ENCODE measurements at places on chromosomes 3 and 15.

DNA sequence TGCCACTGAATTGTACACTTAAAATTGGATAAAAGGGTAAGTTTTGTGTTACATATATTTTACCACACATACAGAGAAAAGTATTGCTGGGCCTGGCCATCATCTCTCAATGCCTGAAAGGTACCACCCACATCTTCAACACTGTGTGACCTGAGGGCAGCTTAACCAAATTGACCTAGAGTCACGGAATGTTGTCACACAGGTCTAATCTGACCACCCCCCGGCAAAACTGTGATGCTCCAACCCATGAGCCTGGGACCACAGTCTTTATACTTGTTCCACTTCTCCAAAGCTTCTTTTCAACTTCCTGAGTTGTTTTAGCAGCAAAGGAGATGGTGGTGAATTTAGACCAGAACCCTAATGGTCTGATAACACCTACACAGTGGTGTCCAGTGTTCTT is 210.3 kb upstream of the TPM1 start:
- no peak for DNase-seq

GRCh38 chr3:123093696-123094095 is 26.9 kb downstream of the PDIA5 start:
- no peak for DNase-seq

GRCh38 chr15:75054172-75054897 is 30.9 kb downstream of the PPCDC start:
- DNase-seq, result no peak

DNA sequence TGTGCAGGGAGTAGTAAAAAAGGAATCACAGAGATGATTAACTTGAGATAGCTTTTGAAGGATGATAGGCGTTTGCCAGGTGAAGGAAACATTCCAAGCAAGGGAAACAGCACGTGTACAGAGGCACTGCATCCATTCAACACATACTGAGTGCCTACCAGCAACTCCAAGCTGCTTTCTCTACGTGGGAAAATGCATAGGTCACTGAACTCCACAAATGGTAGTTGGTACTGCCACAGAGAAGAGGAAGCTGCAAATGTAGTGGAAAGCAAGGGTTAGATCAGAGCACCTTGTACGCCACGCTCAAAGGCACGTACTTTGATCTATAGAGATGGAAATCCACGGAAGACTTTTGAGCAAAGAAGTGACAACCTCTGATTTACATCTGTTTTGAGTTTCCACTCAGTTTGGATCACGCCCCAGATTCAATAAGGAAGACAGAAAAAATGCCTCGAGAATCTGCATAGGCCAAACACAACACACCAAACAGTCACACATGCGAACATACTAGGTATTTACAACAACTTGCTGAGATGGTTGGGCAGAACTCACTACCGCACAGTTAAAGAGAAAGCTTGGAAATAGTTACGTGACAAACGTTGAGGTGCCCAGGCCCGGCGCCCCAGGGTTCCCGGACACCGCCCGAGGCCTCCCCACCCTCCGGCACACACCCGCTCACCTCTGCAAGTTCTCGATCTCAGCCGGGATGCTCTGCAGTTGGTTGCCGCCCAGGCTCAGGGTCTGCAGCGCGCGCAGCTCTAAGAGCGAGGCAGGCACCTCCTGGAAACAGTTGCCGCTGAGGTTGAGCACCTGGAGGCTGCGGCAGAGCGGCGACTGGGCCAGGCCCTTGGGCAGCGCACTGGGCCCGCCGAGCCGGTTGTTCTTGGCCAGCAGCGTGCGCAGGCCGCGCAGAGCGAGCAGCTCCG is 826 bp downstream of the LRRC58 start:
- peak; percentile 60 for DNase-seq

DNA sequence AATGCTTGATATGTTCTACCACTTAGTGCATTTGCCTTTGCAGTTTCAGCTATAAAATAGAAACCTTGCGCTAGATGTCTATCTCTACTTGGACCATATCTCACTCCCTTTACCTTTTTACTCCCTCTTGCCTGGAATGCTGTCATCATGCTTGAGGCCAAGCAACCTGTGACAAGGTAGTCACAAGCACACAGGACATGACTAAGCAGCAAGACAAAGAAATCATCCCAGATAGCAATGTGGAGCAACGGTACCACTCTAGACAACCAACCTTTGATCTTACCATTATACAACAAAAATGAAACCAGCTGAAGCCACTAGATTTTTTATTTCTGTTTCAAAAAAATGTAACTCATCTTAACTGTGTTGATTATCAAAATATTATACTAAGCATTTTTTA is 50.5 kb upstream of the SPSB4 start:
- no peak for DNase-seq
